GM12892 (cell line): ENCODE measurements at places on chromosomes 7 and 10.

DNA sequence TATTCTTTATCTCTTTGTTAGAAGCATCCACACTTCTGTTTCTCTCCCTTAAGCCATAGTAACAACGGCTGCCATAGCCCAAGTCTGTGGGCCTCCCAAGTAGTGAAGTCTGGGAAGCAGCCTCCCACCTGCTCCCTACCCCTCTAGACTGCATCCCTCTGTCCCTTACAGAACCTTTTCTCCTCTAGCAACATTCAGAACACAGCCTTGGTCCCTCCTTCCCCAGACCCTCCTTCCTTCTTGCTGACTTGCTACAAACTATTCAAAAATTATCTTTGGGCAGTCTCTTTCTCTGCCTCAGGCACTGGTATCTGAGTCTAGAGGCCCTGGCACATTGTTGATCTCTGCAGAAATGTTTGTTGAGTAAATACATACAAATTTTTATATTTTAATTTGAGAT, 2.3 kb upstream of the NYAP1 start:
- DNase-seq: no peak

DNA sequence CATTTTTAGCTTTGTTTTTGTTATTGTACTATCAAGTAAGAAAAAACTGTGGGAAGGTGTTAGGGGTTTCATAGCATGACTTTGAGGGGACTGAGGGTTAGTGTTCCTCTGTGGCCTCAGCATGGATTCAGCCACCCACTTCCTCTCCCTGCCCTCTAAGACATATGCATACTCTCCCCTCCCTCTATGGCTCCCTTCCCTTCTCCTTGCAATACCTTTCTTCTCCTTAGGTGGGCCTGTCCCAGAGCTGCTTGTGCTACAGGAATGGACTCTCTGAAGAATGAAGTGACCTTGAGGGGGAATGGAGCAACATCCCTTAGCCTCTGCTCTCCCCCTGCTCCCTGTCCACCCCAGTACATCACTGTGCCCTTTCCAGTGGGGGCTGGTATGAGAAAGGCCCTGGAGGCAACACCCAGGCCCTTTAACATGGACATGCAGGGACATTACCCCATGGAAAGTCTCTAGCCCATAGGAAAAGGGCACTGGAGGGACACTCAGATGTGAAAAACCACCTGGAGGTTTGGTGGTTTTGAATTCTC, 22.4 kb downstream of the CDH23 start:
- no peak for DNase-seq

- no peak for DNase-seq
Measured at GRCh38 chr10:89653410-89653869, 8.4 kb upstream of the PANK1 start.

DNA sequence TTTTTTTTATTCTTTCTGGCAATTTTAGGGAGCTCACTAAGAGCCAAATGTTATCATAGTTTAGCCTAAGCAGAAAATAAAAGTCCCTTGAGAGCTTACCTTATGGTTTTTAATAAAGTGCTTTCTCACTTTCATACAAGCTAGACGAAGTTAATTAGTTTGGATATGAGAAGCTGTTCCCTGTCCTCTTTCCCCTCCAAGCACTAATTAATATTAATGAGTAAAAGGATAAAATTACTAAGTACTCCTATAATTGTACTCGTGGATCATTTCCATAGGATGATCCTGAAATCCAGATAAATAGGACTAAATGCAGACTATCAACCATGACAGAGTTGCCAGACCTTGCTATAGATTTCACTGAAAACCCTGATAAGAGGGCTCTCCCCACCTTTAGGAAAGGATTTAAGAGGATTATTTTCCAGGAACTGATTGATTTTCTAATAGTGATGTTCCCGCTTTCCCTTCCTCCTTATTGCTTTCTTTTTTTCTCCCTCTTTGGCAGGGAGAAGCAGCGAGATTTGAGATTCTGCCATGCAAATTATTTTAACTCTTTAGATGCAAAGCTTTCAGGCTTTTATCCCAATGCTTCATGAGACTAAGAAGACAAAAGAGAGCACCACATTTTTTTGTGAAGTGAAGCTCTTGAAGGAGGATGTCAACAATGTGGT, 58.3 kb upstream of the HECW1 start:
- no peak for DNase-seq

DNA sequence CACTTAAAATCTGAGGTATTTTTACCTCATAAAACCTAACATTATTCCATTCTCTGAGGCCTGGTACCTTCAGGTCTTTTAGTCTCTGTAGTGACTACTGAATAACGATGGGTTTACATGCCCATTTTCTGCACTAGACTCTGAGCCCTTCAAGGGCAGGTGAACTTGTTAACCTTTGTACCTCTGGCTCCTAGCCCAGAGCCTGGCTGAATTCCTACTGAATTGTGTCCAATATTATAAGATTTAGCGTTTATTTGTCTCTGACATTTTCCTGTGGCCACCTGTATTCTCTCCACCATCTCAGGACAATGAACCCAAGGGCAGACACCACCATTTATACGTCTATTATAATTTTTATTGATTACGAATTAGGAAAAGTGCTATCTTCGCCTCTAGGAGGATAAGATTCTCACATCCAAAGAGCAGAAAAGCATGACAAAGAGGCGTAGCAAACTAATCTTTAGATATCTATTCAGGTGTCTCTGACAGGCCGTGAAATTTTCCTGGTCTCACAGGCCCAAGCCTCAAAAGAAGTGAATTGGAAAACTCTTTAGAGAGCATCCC, 27.9 kb upstream of the HNRNPH3 start:
- DNase-seq: no peak

DNA sequence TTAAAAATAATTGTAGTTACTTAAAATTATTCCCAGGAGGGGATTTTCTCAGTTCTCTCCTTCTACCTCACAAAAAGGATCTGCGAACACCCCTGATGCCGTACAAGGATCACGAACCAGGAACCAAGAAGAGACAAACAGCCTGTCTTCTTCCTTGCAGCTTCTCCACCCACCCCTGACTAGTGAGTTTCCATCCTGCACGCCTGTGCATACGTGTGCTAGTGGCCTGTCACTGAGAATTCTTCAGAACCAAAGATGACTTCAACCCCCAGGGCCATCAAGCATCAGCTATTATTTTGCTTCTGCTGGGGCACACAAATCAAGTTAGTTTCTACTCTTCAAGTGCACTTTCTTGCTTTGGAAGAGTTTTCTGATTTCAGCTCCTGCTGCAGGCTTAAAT, 175.5 kb upstream of the KLF6 start:
- DNase-seq: no peak

GRCh38 chr10:96333101-96333500, 25.7 kb downstream of the OPALIN start:
- DNase-seq: no peak

DNA sequence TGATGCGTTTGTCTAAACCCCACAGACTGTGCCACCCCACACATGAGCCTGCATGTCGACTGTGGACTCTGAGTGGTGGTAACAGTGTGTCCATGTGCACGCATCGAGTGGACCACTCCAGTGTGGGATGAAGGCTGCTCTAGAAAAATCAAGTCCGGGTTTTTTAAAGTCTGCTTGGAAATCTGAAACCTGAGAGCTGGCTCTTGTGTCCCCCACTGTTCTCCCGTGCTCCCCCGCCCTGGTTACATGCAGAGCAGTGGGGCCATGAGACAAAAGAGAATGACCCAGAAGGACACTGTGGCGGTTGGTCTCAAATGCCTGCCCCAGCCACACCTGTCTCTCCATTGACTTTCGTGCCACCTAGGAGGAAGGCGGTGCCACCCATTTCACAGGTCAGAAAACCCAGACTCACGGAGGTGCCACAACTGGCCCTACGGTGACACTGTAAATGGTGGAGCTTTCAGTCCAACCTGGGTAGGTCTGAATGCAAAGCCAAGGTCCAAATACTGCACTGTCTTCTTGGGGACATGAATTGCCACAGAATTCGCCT, 27.3 kb upstream of the PWWP2B start:
- no peak for DNase-seq

DNA sequence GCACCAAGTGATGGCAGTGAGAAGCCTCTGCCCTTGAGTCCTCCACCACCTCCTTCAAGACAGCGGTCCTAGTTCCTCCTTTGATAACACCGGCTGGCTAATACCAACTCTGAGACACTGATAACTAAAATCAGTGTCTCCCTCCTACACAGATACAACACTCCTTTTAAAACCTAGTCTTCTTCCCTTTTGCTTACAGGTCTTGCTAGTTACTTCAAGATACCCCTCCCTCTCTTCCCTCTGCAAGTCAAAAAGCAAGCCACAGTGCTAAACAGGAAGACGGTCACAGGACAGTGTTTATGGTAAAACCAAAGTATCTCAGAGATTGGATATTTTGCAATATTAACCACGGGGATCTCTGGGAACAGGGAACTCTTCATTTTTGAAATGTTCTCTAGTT, 4.6 kb downstream of the AKR1B1 start:
- no peak for DNase-seq

DNA sequence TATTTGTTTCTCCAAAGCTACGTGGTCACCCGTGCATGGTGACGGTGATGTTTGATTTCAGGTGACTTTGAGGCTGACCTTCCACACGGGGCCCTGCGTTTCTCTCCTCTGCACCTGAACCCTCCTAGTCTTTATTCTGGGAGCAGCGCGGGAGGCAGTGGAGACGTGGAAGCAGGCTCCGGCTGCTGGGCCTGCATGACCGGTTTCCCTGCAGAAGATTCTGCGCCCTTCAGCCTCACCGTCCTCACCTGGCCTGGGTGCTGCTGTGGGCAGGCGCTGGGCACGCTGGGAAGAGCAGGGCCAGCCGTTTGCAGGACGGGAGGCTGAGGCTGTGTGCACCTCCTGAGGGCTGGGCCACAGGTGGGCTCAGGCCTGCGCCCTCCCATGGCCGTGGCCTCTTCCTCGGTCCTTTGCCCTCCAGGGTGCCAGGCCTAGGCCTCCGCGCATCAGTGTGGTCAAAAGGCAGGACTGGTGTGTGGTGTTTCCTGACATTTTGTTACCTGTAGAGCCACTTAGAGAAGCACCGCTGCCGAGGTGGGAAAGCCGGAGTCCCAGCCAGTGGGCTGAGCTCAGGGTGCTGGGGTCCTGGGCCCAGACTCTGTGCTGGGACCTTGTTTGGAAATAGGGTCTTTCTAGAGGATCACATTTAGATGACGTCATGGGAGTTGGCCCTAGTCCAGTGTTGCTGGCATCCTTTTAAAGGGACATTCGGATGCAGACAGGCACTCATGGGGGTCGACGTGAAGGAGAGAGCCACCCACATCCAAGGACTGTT, 478.3 kb downstream of the DNAJB6 start:
- DNase-seq: no peak

DNA sequence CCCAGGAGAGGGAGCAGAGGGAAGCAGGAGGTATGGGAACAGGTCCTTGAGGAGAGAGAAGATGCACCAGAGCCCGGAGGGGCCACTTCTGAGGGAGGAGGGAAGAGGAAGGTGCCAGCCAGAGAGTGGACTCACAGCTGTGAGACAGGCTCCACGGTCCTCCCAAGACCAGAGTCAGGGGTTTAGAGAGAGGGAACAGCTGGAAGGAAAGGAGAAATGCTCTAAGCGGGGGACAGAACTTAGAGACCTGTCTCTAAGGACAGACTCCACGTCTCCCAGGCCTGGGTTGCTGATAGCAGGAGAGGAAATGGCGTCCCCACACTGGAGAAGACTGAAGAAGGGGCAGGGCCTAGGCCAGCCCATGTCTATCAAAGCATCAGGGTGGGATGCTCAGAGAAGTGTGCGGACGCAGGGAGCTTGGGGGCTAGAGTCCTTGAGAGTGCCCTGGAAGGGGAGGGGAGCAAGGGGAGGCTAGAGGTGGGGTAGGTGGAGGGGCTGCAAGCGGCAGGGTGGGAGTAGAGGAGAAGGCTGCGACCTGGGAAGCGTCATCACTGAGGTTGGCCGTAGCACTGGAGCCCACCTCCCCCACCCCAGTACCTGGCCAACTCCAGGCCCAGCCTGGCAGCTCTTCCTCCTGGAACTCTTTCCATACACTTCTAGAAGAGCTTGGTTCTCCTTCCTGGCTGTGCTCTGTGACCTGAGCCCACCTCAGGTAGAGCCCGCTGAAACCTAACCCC, 25.6 kb upstream of the GRID1 start:
- no peak for DNase-seq

DNA sequence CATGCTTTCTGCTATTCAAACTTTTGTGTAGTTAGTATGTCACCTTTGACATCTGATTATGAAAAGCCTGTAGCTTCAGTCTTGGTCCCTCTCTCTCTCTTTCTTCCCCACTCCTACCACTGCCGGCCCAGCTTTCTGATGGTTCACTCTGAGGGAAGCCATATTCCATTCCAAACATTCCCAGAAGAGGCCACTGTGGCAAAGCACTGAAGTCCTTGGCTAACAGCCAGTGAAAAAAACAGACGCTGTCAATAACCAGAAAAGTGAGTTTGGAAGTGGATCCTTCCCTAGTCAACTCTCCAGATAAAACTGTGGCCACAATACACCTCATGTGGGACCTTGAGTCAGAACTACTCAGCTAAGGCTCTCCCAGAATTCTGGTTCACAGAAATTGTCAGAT, 950.7 kb upstream of the PHF14 start:
- no peak for DNase-seq

DNA sequence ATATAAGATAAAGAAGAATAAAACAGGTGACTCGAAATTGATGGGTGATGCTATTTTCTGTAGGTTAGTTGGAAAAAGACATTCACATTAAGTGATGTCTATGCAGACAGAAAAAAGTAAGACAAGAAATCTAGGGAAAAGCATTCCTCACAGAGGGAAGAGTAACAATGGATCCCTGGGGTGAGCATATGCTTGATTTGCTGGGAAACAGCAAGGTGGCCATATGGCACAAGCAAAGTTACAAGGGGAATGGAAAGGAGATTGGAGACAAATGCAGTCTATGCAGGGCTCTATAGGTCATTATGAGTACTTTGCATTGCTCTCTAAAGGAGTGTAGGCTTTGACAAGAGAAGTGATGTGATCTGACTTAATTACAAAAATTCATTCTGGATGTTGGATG, 90.9 kb upstream of the ZNF804B start:
- no peak for DNase-seq

DNA sequence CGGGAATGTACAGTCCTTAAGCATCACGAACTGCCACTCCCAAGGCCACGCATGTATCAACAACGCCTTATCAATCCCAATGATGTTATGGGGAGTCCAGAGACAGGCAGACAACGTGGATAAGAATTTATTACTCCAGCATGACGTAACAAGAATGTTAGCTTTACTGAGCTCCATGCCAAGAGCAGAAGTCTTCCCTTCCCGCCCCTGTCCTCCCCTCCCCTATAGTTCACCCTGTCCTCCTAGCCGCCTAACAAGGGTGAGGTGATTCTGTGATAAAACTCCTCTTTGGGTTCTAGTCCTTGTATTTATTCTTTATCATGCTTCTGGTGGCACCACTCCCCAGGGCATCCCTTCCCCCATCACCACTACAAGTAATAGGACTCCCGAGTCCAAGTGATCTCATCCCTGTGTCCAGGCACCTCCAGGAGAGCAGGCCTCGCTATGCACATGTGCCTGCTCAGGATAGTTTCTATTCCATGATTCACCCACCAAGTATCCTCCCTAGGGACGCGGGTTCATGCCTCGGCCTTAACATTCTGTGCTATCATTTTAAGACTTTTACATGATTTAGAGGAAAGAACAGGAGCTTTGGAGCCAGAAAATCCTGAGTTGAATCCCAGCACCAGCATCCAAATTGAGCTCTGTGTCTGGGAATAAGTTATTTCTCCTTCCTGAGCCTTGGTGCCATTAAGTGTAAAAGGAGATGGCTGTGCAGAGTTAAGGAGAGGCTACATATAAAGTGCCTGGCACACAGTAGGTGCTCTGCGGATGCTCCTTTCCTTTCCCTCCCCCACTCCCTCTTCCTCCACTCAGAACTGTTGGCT, 15.4 kb downstream of the GSDME start:
- no peak for DNase-seq
